ENCODE measurements at places on chromosomes 7 and 10.

DNA sequence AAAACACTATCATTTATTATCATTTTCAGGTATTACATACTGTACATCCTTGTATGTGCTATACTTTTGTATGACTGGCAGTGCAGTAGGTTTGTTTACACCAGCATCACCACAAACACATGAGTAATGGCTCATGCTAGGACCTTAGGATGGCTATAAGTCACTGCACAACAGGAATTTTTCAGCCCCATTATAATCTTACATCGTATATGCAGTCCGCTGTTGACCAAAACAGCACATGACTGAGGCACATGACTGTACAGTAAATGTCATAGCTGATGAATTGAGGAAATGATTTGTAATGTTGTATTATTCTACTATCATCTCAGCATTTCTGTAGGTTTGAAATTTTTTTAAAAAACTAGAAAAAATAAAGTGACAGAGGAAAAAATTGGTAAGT lies 38.6 kb downstream of the BPGM start:
- no peak for DNase-seq

- DNase-seq: no peak
Observed at GRCh38 chr10:88831709-88832108, 19.9 kb downstream of the ANKRD22 start.

GRCh38 chr7:77753173-77753572 lies 45.1 kb downstream of the TMEM60 start:
- no peak for DNase-seq

DNA sequence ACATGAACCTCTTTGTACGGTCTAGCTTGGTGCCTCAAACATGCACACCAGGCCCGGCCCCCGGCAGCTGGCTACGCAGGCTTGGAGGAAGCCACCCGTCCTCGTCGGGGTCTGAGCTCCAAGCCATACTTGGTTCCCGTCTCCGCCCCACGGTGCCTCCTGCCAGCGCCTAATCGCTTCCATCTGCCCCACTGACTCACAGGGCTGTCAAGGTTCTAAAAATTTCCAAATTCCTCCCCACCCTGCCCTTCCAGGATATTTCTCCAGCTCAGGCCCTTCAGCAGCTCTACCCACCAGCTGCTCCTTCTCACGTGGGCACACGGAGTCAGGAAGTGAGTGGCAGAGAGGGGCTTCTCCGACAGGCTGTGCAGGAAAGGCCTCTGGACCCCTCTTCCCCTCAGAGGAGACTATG lies 38.8 kb downstream of the TMEM270 start:
- DNase-seq: no peak

GRCh38 chr7:159068488-159068811 lies 76.2 kb downstream of the VIPR2 start:
- no peak for DNase-seq

DNA sequence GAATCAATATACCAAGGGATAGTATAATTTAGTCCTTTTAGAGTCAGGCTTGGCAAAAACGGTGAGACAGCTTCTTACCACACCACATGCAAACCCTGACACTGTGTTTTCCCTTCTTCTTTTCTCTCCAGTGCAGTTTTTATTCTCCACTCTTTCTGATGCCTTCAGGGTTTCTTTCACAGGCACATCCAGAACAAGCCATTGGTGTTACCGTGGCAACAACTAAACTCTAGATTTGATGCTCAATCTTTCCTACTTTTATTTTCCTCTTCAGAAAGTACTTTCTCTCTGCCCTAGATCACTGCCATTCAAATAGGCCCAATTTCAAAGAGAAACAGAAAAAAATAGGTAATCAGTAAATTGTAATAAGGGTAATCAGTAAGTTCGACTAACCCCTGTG lies 469.8 kb upstream of the POT1 start:
- DNase-seq: no peak

DNA sequence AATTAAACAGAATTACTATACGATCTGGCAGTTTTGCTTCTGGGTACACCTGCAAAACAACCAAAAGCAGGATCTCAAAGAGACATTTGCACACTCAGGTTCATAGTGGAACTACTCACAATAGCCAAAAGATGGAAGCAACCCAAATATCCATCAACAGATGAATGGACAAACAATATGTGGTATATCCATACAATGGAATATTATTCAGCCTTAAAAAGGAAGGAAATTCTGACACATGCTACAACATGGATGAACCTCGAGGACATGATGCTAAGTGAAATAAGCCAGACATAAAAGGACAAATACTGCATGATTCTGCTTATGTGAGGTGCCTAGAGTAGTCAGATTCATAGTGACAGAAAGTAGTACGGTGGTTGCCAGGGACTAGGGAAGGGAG lies 330.7 kb downstream of the PLXNA4 start:
- DNase-seq: no peak

GRCh38 chr7:148296994-148297644 lies 293.4 kb upstream of the C7orf33 start:
- DNase-seq: no peak

DNA sequence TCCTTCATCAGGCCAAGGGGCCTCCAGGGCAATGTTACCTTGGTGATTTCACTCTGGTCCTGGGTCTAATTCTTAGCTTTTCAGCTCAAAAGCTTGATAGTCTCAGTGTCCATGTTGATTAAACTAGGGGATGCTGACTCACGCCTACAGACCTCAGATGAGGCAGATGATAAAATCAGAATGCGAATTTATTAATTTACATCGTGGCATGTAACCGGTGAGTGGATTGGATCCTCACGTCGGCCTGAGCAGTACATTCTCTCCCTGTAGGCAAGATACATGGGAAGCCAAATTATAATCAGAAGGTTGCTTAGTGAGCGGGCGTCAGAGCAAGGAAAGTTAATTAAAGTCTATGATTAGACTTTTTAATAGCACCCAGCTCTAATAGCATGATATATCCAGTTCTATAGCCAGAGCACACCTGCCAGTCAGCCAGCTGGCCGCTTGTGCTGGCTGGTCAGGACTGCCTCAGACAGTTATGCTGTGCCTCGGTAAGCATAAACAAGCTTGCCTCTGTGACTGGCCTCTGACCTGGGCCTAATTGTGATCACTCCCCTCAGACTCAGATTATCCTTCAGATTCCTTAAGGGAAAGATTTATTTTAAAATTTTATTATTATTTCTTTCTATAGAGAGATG lies 20.2 kb upstream of the CPA5 start:
- no peak for DNase-seq

DNA sequence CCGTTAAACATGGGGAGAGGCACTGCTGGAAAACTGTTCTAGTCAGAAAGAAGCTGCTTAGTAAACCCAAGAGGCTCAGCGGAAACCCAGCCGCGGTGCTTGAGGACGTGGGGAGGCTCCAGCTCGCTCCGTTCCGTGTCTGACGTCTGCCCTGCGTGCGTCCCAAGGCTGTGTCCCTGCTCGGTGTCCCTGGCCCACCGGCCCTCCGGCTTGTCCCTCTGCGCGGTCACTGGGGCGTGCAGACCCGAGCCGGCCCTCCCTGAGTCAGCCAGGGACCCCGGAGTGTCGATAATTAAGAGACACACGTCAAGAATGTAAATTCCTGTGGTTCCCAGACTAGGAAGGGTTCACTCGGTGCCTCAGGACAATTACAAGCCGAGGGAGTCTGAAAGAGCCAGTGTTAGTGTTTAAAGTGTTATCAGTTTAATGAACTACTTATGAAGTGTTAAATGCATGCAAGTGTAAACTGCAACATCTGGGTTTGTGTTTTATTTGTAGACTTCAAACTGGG lies 98.9 kb downstream of the WDR11 start:
- no peak for DNase-seq

- no peak for DNase-seq
Observed at GRCh38 chr10:95350830-95351228, 60.0 kb upstream of the PDLIM1 start.

DNA sequence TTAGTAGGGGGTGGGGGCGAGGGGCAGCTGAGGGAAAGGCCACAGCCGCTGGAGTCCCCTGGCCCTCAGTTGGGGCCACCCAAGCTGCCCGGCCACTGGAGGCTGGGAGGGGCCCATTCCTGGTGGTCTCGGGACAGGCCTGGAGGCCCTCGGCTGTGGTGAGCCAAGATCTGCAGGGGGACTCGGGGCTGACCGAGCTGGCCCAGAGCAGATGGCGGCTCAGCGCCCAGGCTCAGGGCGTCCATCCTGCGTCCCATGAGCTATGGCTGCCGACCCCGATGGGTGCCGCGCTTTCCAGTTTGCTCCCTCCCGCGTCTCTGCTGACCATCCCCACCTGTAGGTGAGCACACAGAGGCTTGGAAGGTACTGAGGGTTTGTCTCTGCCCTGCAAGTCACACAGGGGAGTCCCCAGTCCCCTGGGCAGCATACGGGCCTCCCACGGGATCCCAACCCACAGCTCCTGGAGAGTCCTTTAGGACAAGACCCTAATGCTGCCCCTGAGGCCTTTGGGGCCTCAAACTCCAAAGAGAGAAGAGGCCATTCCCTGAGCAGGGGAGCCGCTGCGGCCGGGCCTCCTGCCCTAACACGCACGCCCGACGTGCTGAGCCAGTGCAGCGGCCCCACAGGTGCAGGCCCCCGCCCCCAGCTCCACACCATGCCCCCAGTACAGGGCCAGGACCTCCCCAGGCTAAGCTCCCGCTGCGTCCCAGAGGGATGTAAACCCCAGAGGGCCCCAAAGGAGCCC lies 107.2 kb downstream of the MICALL2 start:
- no peak for DNase-seq

GRCh38 chr7:15168489-15168888 lies 265.9 kb upstream of the DGKB start:
- DNase-seq: no peak

- DNase-seq: no peak
Observed at GRCh38 chr7:54858008-54858692, 99.1 kb upstream of the SEC61G start.

- DNase-seq: no peak
Observed at GRCh38 chr7:77531038-77531437, 6.1 kb upstream of the PTPN12 start.

GRCh38 chr7:134873253-134873652 lies 93.8 kb downstream of the CALD1 start:
- DNase-seq: no peak

DNA sequence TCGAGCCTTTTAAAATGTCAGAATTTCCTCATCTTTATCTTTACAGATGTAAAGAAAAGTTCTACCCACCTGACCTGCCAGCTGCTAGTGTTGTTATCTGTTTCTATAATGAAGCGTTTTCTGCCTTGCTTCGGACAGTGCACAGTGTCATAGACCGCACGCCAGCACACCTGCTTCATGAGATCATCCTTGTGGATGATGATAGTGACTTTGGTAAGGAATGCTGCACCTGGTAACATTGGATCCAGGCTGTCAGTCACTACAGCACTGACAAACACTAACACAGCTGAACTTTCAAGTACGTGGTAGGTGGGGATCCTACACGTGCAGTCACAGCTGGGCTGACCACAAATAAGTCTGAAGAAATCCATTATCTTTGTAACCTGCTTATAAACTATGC lies 77.6 kb downstream of the GALNT11 start:
- no peak for DNase-seq

DNA sequence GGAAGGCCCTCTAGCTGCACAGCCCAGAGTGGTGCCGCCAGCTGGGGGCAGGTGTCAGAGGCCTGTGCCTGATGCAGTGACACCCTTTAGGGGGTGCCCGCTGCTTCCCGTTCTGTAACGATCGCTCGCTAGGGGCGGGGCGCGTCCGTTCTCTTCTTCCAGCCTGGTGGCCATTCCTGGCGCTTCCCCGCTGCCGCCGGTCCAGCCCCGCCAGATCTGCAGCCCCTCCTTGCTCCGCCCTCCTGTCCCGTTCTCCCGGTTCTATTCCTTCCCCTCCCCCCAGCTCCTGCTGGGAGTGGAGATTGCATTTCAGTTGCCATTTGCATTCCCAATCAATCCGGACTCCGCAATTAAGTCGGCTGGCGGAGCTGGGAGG lies 39.2 kb downstream of the AGAP3 start:
- DNase-seq: no peak

- no peak for DNase-seq
Observed at GRCh38 chr7:145431834-145432233, 596.0 kb upstream of the TPK1 start.

DNA sequence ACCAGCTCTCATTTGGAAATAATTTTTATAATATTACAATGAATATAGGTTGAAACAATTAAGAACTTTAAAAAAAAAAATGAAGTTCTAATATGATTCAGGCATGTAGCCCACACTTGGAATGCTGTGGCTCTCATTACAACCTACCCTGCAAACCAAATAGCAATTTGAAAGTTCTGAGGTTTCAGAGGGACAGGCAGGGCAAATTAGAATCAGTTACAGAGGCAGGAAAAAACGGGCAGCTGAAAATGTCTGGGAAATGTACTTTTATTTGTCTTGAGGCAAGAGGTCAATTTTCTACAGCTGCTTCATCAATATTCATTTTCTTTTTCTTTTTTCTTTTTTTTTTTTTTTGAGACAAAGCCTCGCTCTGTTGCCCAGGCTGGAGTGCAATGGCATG lies 95.3 kb downstream of the PIP4K2A start:
- no peak for DNase-seq

DNA sequence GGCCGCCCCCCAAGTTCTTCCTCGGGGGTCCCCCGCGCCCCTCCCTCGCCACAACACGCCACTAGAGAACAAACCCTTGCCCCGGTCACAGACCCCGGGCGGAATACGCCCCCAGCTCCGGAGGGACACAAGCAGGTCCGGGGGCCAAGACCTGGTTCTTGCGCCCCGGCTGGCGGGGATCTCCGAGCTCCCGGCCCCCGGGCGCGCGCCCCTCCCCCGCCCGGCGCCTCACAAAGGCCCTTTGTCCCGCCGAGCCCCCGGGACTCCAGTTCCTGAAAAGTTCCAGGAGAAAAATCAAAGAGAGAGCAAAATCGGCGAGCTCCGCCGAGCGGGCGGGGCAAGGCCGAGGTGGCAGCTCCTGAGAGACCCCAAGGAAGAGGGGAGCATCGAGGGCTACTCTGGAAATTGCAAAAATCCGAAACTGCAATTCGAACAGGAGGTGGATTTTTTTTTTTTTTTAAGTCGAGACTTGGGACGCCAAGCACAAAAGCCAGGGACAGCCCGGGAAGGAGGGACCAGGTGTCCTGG lies 4.0 kb downstream of the TNRC18 start:
- DNase-seq: no peak

DNA sequence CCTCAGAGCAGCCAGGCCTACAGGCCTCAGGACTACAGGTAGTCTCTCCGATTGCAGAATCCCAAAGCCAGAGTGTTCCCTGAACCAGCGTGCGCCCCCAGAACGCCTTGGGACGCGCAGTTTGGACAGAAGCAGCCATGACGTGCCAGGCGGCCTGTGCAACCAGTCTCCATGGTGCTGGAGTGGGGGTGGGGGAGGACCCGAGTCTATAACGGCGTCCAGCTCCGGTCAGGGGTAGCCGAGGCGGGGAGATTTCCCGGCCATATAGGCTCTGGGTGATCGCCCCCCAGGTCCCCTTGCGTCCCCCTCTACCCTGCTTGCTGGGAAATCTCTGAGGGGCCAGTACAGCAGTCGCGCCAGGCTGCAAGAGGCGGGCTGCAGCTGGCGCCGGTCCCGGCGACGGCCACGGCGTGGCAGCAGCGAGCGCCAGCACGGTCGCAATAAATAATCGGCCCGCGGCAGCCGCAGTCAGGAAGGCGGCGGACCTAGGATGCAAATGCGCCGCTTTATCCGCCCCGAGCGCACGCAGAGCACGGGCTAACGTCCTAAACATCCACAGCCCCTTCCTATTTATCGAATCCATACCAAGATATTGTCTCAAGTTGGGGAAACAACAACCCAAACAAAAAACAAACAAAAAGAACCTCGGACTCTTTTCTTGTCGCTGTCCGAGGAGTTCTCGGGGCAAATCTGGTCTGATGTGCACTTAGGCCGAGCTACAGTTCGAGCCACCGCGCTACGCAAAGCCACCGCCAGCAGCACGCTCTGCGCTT lies 1.6 kb downstream of the HOXA3 start:
- peak; percentile 39 for DNase-seq

All from stimulated activated CD8-positive, alpha-beta memory T cell treated with anti-CD3 and anti-CD28 coated beads, Interleukin-4, amount 100 ng/mL, for 1 hour (primary cell).